Vagina (tissue), 2 donors: ENCODE measurements at places on chromosomes 5 and 9.

- DNase-seq, result no peak
Measured at GRCh38 chr5:3656803-3657202, 61.2 kb downstream of the IRX1 start.

- DNase-seq, result no peak
Measured at GRCh38 chr5:77397686-77398292, 94.3 kb downstream of the WDR41 start.

- no peak for DNase-seq
Measured at GRCh38 chr5:144131261-144131660, 39.2 kb downstream of the YIPF5 start.

- DNase-seq, result no peak
Measured at GRCh38 chr9:123062351-123063176, 29.1 kb downstream of the GPR21 start.

- no peak for DNase-seq
Measured at GRCh38 chr5:14816999-14817761, 54.4 kb downstream of the ANKH start.

DNA sequence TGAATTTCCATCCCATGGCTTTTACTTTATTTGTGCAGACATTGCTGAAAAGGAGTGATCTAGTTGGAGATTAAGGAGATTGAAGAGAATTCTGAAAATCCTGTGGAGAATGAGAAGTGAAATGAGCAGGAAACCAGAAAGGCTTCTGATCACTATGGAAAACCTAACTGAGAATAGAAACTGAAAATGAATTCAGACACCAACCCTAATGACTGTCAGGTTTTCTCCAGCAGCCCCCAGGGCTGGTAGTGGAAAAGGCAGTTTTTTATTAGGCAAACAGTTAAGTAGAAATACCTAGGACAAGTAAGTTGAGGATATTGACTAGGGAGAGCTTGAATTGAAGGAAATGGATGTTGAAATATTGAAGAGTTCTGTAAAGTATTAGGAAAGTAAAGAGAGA is 14.7 kb upstream of the ARRDC3 start:
- no peak for DNase-seq

- no peak for DNase-seq
Measured at GRCh38 chr9:110283751-110284150, 27.4 kb upstream of the TXN start.

DNA sequence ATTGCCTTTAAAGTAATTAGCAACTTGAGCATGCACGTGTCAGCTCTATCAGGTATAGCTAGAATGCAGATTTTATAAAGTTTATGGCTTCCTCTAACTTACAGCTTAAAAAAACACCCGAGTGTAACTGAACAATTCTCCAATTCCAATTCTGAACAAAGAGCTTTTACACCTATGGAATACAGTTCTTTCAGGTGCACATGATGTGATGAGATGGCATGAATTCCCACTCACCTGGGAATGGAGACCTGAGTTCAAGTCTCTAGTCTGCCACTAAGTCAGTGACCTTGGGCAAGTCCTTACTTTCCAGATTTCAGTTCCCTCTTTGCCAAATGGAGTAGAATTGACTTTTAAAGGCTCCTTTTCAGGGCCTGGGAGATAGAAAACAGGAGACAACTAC is 1.8 kb downstream of the ZFAND5 start:
- no peak for DNase-seq

- no peak for DNase-seq
Measured at GRCh38 chr5:39765366-39765765, 340.6 kb upstream of the DAB2 start.

DNA sequence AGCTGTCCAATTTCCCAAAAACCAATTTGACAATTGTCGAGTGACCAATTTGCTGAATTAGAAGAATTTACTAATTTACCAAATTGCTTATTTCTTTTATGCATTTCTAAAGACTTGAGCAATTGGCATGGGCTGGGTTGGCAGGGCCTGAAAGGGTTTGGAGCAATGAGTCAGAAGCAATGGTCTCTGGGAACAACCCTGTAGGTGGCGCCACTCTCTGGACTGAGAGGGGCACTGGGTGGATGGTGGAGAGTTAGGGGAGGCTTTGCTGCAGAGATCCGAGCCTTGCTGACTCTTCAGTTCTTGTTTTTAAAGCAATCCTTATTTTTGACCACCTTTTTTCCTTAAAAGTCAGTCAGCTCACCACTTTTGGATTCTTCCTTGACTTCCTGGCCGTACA is 71.5 kb upstream of the RPS23 start:
- DNase-seq, result no peak

GRCh38 chr9:107131108-107131799 is 151.8 kb upstream of the RAD23B start:
- DNase-seq, result no peak

GRCh38 chr5:51095486-51095885 is 287.8 kb upstream of the ISL1 start:
- DNase-seq, result no peak
